ENCODE measurements at places on chromosomes 7 and 10.
A peak's percentile ranks its signal among the peaks of the same experiment; 100 is the strongest.

DNA sequence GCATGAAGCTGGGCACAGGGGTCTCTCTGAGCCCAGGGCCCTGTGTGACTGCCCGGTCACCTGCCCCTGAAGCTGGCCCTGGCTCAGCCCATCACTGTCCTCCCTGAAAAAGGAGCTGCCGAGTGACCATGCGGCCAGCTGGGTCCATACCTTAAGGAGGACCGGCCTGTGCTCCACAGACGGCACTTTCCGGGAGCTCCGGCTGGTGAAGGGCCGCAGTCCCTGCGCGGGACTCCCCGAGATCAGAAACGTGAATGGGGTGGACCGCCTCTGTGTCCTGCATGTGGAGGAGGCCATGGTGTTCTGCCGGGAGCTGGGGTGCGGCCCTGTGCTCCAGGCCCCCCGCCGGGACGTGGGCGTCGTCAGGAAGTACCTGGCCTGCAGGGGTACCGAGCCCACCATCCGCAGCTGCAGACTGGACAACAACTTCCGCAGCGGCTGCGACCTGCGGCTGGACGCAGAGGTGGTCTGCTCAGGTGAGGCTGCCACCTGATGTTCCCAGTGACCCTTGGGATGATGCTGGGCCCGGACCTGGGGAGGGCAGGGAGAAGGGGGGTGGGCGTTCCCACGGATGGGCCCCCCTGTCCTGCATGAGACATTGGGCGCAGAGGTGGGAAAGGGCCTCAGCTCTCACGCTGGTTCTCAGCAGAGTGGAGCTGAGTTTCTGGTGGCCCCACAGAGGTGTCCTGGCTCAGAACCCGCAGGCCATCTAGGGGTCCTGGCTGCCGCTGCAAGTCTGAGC is 3.5 kb downstream of the SCART1 start:
- DNase-seq, result no peak

GRCh38 chr7:120981888-120982615 is 6.5 kb upstream of the CPED1 start:
- DNase-seq, result no peak

GRCh38 chr7:155205368-155206317 is 92.0 kb upstream of the INSIG1 start:
- DNase-seq, result peak; percentile 88

GRCh38 chr10:93498166-93498565 is 1.8 kb downstream of the CEP55 start:
- no peak for DNase-seq

DNA sequence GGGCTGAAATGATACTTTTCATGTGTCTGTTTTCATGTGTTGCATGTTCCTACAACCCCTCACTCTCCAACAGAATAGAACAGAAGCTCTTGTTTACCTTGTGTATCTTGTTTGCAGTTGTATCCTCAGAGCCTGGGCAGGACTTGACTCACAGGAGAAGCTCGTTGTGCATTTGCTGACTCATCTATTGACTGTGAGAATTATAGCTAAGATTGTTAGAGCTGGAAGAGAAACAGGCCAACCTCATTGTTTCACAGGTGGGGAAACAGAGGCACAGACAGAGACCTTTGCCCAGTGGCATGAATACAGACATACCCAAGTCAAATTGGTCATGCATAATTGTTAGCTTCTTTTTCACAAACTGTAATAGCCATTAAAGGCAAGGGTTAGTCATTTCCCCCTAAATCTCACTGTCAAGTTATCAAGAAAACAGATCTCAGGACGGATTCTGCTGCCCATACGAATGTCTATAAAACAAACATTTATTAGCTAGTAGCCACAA is 4.6 kb upstream of the TSPAN15 start:
- DNase-seq, result no peak

GRCh38 chr7:139034855-139035585 is 822 bp downstream of the ZC3HAV1L start:
- peak; percentile 49 for DNase-seq

DNA sequence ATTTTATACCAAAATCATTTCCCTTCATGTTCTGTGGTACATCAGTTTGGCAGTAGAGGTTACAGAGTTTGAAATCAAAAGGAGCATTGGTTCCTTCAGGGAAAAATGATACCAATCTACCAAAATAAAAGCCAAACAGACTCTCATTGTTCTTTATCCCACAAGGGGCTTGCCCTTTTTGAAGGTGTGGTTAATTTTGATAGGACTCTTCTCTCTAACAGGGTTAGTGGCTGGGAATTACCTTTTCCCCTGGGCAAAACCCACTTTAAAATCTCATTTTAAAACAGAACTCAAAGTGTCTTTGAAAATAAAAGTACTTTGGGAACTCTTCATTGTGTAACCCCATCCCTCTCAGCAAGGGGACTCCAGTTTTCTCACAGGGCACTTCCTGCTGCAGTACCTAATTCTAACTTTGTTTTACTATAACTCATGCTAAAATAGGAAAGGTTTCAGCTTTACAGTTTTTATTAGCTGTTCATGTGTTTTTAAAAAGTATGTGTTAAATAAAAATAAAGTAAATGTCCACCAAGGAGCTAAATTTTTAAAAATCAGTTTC is 30.6 kb downstream of the SMNDC1 start:
- DNase-seq, result no peak

DNA sequence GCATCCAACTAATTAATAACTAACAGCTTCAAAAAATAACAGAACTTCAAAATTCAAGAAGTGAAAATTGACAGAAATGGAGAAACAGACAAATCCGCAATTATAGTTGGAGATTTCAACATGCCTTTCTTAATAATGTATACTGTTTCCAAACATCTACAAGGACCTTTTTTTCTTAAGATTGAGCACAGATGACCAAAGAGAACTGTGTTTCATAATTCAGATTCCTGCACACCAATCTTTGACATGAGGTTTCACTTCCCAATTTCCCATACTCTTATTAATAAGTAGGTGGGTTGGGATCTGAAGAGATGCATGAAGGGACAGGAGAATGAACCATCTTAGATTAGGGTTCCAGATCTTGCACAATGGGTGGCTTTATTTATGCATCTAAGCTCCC is 24.9 kb upstream of the GIMAP7 start:
- no peak for DNase-seq

DNA sequence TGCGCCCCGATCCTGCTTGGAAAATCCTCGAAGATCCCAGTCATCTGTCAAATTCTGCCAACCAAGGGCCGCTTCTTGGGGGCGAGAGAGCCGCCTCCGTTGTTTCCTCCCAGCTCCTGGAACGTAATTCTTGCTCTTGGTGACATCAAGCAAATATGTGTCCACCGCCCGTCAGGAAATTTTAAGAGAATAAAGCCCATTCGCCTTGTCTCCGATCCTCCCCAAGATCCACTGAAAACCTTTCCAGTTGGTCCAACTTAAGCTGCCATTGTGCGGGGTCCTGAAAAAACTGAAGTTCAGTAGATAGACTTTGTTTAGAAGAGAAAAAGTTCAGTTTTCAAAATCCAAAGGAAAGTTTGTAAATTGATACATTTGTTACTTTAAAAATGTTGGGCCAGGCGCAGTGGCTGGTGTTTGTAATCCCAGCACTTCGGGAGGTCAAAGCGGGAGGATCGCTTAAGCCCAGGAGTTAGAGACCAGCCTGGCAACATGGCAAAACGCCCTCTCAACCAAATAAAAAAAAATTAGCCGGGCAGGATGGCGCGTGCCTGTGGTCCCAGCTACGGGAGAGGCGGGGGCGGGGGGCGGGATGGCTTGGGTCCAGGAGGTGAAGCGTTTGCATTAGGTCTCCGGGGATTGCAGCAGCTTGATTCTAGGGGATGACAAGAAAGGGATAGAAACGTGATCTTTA is 1.0 kb upstream of the ZNF800 start:
- peak; percentile 34 for DNase-seq

DNA sequence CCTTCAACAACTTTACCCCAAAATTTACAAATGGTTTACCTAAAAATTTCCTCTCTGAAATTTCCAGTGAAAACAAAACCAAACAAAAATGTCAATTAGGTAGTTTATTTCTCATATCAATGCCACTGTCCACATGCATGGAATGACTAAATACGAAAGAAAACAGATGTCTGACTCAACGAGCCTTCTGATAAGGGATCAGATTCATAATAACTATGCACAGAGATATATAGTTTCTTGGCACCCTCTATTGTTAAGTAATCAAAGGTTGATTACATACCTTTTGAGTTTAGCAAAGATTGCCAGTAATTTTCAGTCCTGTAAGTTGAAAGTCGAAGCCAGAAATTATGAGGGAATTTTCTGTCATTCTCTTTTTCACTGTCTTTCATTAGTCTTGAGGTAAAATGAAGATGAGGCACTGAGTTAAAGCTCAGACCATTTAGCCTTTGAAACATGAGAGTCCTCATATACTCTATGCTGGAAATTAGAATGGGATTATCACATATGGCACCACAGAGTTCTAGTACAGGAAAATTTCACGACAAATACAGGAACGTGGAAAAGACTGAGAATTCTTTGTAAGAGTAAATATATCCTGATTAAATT is 519.1 kb upstream of the ANKRD30A start:
- DNase-seq, result no peak

DNA sequence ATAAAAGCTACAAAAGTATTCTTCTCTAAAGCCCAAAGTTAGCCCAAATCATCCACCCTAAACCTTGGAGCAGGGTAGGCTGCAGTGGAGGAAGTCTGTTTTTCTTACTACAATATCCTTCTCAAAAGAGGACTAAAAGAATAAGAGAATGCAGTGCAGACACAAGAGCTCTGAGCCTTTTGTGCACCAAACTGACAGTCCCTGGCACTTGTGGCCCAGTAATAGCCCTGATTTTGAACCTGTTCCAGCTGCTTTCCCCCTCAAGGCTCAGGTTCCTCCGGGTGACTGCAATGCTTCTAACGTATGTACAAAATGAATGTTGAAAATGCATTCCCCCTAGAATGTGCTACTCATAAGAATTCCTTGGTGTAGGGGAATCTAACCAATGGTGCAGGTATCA is 154.4 kb downstream of the JAZF1 start:
- no peak for DNase-seq

DNA sequence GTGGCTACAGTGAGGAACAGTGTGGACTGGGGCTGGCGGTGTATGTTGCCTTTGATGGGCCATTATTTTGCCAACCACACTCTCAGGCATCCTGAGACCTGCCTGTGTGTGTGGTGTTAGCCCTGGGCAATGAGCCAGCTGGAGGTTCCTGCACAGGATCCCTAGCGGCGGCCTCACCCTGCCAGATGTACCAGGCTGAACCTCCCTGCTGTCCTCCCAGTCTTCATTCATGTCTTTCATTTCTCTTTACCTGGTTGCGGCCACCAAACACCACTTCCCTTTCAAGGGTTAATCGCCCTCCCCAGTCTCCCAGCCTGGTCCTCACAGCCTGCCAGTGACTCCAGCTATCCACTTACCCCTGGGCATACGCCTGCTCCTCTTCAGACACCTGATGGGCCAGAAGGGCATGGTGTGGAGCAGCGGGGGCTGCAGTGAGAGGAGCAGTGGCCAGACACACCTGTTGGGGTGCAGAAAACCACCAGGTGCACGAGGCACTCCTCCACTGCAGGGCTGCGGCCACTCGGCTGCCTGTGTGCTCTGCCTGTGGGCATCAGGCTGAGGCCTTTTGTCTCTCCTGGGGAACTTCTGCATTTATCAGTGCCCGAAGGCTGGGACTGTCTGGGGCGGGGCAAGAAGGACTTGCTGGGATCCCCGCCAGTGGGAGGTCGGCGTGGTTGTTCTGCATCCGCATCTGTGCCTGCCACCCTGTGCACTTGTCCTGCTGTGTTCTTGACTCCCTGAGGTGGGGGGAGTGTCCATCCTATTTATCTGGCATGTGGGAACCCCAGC is 111.6 kb downstream of the ARHGAP22 start:
- no peak for DNase-seq

- DNase-seq, result no peak
These were observed 240.8 kb upstream of the SLC26A5 start for GRCh38 chr7:103686763-103687162.

DNA sequence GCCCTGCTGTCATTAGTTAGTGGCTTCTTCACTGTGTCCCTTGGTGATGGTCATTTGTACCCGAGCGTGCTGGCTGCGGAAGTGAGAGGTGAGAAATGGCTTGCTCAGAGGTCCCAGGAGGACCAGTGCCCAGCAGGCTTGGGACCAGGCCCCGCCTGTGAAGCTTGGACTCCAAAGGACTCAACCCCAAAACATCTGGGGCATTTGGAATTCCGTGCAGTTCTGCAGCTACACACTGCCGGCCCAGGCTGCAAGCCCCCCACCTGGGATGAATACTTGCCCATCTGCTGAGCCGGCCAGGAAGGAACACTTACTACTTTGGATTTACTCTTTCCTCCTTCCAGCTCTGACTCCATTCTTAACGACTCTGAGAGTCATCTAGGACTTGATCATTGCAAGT is 18.0 kb downstream of the ECHDC3 start:
- DNase-seq, result no peak

- DNase-seq, result no peak
These were observed 8.0 kb downstream of the RSU1 start for GRCh38 chr10:16809074-16809718.

DNA sequence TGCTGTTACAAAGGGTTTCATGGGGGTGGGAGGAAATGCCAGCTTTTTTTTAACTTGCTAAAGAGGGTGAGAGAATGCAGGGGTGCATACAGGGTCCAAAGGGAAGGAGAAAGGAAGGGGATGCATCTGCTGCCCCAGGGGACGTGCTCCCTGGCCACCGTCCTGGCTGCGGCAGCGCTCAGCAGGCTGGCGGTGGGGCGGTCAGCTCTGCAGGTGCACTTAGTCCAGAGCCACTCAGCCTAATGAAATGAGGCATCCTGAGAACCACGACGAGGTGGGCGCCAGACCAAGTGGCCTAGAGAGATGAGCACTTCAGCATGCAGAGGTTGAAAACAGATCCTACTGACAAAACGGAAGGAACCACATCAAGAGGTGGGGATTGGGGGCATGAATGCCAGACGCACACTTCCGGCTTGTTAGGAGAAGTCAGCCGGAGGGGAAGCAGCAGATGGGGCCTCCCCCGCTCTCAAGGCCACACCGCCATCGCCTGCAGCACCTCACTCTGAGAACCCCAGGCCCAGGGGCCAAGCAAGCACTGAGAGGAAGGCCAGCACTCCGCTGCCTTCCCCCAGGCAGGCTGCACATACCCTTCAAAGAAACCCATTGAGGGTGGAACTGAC is 94.5 kb downstream of the MAD1L1 start:
- DNase-seq, result peak; percentile 45

DNA sequence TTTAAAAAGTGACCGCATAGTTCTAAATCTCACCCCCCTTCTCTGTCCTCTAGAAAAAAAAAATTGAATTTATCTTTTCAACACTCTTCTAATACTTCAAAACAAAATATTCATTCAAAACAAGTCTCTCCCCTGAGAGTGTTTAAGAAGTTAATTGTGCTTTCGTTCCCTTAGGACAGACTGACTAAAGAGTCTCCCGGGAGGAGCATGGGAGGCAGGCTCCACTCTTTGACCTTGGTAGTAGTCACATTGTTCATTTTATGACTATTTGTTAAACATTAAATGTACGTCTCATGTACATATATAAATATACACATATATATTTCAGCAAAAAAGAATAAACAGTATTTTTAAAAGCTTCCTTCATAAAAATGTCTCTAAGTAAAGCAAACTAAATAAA is 35.3 kb upstream of the SPOCK2 start:
- peak; percentile 21 for DNase-seq
